ENCODE measurements at places on chromosomes 3 and 15.

DNA sequence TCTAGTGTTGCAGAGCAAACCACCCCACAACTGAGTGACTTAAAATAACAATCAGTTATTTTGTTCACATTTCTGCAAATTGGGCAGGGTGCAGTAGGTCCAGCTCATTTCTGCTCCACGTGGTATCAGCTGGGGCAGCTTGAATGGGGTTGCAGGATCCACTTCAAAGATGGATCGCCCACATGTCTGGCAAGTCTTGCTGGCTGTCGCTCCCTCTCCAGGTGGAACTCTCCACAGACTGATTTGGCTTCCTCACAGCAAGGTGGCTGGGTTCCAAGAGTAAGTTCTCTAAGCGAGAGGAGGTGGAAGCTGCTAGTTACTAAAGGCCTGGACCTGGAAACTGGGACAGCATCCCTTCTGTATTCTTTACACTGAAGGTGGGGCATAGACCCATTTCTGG lies 213.3 kb downstream of the SLC9A9 start:
- DNase-seq: no peak

GRCh38 chr3:52405066-52405465 lies 39.8 kb downstream of the SEMA3G start:
- no peak for DNase-seq

- DNase-seq: no peak
Measured at GRCh38 chr15:77037388-77038209, 33.3 kb downstream of the TSPAN3 start.

DNA sequence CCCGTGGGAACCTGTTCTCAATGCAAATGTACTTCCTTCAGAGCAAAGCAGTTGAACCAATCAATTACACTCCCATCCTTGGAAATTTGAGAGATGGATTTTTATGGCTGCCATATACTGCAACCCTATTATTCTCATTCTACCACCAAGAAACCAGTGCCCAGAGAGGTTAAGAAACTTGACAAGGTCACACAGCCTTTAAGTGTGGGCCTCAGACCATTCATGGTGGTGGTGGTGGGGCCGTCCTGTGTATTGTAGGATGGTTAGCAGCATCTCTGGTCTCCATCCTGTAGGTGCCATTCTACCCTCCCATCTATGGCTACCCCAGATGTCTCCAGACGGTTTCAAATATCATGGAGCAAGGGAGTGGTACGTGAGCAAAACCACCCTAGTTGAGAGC lies 23.4 kb upstream of the RBSN start:
- DNase-seq: no peak

DNA sequence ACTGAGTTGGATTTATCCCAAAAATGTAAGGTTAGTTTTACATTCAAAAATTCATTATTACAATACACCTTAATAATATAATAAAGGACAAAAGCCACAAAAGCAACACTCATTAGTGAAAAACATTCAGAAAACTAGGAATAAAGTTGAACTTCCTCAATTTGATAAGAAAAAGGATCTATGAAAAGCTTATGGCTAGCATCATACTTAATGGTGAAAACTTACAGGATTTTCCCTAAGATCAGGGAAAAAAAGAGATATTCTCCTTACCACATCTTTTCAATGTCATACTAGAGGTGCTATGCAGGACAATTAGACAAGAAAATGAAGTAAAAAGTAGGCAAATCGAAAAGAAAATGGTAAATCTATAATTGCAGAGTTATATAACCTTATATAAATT lies 279.9 kb downstream of the CGGBP1 start:
- DNase-seq: no peak

GRCh38 chr3:151816091-151816604 lies 2.2 kb downstream of the AADAC start:
- peak; percentile 42 for DNase-seq
